ENCODE measurements at places on chromosomes 5 and 9. TPM values are rescaled to one million over a fixed set of nuclear protein-coding genes. Genes with fewer than 3 reads are reported as not detected.

DNA sequence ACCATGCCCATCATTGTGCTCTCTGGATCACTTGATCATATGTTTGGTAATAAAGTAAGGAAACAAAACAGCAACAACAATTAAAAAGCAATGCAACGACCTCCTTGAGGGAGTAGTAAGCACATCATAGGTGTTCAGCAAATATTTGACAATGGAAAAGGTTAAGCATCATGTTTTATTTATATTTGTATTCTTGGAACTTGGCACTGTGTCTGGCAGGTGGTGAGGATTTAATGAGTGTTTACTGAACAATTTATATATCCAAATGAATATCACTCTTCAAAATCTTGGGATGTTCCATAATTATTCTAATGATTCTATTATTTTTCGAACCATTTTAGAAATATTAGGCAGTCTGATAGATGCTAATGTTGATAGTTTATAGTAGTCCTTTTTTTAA is 6.2 kb downstream of the PIP5K1B start:
- no peak for DNase-seq

DNA sequence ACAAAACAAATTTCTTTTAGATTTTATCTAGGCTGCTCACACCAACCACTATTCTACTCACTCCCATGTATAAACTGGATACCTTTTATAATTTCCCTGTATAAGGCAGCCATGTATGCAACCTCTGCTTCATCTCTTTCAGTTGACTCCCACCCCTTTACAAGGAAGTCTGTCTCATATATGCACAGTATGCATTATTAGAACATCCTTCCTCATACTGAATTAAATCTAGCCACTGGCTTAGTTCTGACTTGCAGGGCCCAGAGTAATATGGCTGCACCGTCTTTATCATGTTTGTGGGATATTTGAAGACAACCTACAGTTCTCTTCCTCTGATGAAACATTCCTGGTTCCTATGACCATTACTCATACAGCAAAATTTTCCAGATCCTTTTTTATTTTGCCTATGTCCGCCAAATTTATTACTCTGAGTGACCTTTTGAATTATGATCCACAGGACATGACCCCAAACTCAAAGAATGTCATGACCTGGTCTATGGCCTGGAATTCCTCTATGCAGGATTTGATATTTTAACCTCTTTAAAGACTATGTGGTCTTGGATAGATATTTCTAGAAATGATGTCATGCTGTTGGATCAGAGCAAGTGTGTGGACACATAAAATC is 76.6 kb upstream of the ITGA1 start:
- DNase-seq = no peak

DNA sequence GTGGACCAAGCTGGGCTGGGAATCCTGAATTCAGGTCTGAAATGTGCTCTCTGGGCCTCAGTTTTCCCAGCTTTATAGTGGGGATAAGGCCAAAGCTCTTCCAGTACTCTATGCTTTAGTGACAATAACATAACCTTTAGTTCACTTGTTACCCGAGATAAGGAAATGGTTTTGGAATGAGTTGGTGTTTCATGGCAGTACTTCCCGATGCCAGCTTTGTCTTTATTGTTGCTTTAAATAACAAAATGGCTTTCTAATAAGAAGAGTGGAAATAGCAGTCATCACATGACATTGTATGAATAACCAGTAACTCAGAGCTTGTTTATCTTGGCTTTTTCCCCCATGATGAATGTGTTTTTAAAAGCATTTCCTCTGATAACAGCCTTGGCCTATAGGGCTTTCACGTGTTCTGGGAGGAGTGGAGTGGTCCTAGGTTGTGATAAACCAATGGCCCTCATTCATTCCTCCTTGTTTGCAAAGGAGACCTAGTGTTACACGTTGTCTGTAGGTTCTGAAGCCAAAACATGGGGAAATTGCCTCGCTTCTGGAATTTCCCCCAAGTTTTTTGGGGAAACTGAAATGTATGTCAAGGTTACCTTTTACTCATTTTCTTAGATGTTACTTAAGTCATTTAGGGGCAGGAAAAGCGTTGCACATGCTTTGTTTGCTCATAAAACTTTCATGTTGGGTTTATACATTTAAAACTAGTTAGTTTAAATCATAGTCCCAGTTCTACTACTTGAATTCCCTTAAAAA is 53.7 kb downstream of the ZNF618 start:
- DNase-seq = no peak

GRCh38 chr5:141186897-141187512 is at the start of gene PCDHB9:
Gene PCDHB9 (plus strand): TSS chr5:141187161. CDS start chr5:141187319, 158 bp downstream.
- peak; percentile 83 for DNase-seq

GRCh38 chr9:37575921-37576721 is at the start of gene FBXO10:
Gene FBXO10 (minus strand): TSS chr9:37576380. CDS start chr9:37541768, 34,612 bp downstream.
- DNase-seq = peak; percentile 78

DNA sequence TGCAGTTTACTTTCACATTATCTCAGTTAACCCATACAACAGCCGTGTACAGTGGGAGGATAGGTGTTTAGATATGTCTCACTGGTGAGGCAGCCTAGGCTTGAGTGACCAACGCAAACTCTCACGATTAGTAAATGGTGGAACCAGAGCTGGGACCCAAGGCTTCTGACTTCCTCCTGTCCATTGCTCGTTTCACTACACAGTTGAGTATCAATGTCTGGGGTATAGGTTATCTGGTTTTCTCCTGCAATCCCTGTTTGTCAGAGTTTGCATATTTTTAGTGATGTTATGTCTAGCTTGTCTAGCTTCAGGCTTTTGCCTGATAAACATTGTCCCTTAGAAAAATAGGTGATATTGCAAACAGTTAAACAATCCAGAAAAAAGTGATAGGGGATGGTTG is 62.6 kb downstream of the NUP214 start:
- no peak for DNase-seq

DNA sequence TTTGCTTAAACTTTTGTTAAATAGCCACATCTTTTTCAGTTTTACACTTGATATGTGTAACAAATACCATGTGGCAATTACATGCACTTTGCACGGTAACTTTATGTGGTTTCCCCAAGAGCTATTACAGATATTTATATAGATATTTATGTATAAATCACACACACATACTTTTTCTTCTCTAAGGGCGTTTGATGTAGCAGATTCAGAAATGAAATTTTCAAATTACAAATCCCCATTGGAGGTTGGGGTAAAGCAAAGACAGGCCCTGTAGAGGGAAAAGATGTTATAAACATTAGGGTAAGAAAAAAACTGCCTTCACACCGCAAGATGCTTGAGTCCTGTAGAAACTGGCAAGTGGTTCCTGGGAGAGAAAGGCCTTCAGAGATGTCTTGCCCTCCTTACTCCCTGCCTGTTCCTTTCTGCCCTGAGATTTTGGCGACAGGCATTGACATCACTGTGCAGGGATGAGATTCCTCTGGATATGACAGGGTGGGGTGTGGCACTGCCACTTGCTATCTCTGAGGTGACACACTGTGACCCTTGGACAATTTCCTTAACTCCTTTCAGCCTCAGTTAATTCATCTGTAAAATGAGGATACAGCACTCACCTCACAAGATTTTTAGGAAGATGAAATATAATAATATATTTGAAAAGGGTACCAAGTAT is 177.9 kb upstream of the TUT7 start:
- no peak for DNase-seq

DNA sequence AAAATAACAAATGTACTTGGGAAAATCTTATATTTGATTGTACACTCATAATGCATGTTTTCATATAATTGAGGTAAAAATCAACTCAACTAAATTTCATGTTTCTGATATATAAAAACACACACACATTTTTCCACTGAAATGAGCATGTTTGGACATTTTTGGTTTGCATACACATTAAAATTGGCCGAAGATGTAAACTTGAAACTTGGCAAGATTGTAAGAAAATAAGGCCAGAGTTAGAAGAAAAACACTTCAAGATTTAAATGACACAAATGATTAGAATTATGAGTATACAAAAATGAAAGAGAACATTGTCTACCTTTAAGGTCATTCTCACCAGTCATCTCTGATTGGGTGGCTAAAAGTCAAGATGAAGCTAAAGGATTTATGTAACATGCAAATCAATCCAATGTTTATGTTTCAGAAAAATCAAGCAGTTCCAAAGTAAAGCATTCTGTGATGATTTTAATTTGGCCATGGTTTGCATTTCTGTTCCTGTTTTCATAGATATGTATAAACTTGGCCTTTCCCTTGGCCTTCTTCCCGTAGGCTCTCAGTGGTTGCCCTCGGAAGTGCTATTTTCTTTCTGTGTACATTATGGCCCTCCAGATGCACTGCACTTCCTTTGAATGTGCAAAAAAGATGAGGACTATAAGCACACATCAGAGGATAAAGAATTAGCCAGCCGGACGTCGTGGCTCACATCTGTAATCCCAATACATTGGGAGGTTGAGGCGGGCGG is 1105.4 kb upstream of the DMAC1 start:
- DNase-seq = no peak

- no peak for DNase-seq
Measured at GRCh38 chr5:72624641-72625236, 117.5 kb upstream of the ZNF366 start.

GRCh38 chr9:135914921-135915320 is 7.6 kb upstream of the CAMSAP1 start:
- DNase-seq = no peak

DNA sequence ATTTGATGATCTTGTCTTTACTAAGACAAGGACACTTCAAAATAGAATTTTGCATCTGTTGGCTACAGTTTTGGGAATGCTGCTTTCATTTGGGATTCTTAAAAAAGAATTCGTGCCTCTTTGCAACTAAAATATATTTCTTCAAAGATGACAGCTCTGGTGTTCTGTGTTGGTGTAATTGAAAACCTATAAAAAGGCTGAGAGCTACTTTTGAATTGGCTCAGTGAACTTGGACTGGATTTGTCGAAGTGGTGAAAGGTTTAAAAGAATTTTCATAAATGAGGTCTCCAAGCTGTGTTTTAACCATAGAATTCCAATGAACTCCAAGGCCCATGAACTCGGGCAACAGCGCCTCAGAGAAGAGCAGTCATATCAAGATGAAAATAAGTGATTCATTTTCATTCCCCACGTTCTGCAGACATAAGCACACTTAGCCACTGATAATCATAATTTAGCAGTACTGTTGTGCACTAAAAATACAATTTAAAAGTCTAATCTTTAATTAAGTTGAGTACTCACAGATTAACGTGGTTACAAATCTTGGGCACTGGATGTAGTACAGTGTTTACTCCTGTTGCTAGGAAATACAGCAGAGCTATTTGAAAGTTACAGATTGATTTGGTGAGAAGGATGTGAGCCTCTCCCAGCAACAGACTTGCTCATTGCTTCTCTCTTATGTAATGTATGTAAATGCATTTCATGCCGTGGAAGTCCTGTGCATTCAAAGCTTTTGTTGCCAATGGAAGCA is 10.9 kb downstream of the SNCAIP start:
- DNase-seq = no peak

- DNase-seq = peak; percentile 32
Measured at GRCh38 chr5:140927228-140927573, 1.1 kb downstream of the PCDHAC1 start.

DNA sequence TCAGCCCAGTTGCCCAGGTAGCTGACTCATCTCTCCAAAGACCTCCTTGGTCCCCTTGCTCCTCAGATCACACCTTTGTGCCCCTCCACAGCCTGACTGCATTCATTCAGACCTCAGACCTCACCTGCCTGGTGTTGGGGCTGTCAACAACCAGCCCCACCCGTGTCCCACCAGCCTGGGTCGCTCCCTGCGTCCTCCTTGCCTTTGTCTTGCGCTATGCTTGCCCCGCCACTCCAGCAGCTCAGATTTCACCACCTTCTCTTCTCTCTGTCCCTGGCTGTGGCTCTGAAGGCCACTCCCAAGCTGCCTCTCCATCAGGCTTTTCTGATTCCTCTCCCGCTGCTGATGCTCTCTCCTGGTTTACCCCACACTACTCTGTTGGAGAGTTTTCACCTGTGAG is 103.5 kb downstream of the MVB12B start:
- DNase-seq = no peak

- DNase-seq = peak; percentile 69
Measured at GRCh38 chr5:116068028-116068632, 16.7 kb upstream of the COMMD10 start.

GRCh38 chr5:178995341-178995690 is 196 bp upstream of the GRM6 start:
- no peak for DNase-seq

GRCh38 chr9:107462691-107463090 is 26.9 kb downstream of the KLF4 start:
- no peak for DNase-seq

DNA sequence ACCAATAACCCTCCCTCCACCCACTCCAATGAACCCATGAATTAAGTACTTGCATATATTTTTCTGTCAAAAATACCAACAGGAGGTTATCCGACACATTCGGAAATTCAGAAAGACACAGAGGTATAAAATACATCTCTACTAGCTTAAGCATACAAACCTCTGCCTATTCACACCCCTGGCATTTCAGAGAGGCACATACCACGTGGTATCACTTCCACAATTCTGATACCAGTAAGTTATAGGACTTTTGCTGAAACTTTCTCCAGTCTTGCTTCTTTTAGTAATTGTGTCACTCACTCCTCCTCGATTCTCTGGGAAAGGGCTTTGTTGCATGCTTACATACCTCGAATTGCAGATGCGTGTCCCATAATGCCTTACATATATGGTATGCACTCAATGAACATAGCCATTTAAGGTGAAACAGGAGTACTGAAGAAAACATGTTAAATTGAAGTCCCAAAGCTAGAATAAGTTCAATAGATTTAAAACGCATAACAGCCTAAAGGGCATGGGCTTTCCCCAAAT is 58.1 kb downstream of the TLE1 start:
- no peak for DNase-seq

GRCh38 chr5:89064054-89064453 is 181.1 kb upstream of the MEF2C start:
- no peak for DNase-seq

GRCh38 chr9:32431196-32431595 is 46.8 kb downstream of the ACO1 start:
- DNase-seq = no peak

DNA sequence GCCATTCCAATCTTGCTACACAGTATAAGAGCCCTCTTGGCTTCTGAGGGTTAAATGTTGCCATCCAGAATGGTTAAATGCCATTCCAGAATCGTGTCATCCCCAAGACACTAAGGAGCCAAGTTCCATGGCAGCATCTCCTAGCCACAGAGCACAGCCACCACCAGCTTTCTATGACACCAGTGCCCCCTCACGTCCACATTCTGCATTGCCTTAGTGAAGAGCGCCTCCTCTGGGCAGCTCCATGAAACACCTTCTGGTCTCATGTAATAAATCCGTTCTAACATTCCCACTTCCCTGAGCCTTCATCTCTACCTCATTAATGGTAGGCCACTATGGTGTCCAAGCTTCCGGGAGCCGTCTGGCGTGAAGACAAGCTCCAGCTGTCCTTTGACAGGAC is 12.4 kb downstream of the CBY3 start:
- DNase-seq = peak; percentile 54

The HTR1A gene
- 0.68 TPM for total RNA-seq

The GPRIN1 gene
- 5.7 TPM for total RNA-seq

The ANKRD18A gene
- total RNA-seq = 80.2 TPM

The FOXD1 gene
- 7.4 TPM for total RNA-seq

The MARCOL gene
- total RNA-seq = not detected

The PTPN3 gene
- total RNA-seq = 8.1 TPM

The PCDH1 gene
- 9.6 TPM for total RNA-seq

The NEURL1B gene
- total RNA-seq = 18.1 TPM

The UAP1L1 gene
- 10.1 TPM for total RNA-seq

The RALGPS1 gene
- 48.6 TPM for total RNA-seq

The MAST4 gene
- total RNA-seq = 56.4 TPM

The UNC13B gene
- 37.0 TPM for total RNA-seq

The BARX1 gene
- 3.7 TPM for total RNA-seq

Data from testis (tissue), 5 donors.